ENCODE measurements at places on chromosomes 2 and 18.

- no peak for DNase-seq
Measured at GRCh38 chr2:86194751-86195054, 559 bp downstream of the IMMT start.

DNA sequence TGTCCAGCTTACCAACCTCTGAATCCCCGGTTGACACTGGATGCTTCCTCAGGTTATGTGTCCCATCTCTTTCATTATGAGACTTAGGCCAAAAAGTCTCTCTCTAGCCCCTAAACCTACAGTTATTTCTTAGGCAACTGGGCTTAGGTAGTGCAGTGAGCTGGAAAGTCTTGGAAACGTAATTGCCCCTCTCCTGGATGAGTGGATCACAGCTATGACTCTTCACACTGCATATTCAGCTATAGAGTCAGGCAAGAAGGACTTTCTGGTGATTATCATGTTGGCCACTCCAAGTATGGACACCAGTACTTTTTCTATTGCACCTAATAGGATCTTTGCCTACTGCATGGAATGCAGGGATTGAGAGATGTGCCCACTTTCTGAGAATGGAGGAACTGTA, 458.3 kb upstream of the CELF4 start:
- no peak for DNase-seq

DNA sequence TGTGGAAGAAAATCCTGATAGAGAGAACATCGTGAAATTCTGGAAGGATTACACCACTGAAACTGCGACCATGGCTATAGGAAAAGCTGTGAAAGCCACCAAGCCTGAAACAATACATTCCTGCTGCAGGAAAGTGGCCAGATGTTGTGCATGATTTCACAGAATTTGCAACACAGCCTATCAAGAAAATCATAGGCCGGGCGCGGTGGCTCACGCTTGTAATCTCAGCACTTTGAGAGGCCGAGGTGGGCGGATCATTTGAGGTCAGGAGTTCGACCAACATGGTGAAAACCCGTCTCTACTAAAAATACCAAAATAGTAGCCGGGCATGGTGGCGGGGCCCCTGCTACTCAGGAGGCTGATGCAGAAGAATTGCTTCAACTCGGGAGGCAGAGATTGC, 360.2 kb downstream of the CDH7 start:
- DNase-seq: no peak

DNA sequence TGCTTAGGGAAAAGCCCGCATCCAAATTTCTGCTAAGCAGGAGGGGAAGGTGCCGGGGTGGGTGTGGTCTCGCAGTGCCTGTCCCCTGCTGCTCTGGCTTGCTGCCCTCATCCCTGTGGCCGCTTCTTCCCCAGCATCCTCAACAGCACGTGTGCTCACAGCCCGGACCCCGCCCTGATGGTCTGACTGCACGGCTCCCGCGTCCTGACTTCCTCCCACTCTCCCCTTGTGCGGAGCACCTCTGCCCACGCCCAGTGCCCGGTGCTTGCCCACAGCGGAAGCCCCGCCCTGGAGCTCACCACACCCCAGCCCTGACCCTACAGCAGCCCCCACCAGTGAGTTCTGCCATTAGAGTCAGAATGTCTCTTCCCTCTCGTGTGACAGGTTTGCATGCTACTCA, 277.9 kb downstream of the NDUFA10 start:
- no peak for DNase-seq

GRCh38 chr2:200585730-200586643, at the start of gene AOX1:
Gene AOX1, plus strand, starts transcription at chr2:200586014. Its CDS starts 95 bp downstream, at chr2:200586109.
- DNase-seq: no peak

GRCh38 chr18:3930126-3931012, 480.4 kb downstream of the TGIF1 start:
- DNase-seq: no peak

GRCh38 chr2:139159177-139159576, 379.0 kb upstream of the NXPH2 start:
- no peak for DNase-seq

Data from NCI-H2107 (cell line).